CD4-positive, alpha-beta T cell treated with Interleukin-4 for 4 hours (primary cell): ENCODE measurements at places on chromosomes 3 and 15.
A peak's percentile ranks its signal among the peaks of the same experiment; 100 is the strongest.

DNA sequence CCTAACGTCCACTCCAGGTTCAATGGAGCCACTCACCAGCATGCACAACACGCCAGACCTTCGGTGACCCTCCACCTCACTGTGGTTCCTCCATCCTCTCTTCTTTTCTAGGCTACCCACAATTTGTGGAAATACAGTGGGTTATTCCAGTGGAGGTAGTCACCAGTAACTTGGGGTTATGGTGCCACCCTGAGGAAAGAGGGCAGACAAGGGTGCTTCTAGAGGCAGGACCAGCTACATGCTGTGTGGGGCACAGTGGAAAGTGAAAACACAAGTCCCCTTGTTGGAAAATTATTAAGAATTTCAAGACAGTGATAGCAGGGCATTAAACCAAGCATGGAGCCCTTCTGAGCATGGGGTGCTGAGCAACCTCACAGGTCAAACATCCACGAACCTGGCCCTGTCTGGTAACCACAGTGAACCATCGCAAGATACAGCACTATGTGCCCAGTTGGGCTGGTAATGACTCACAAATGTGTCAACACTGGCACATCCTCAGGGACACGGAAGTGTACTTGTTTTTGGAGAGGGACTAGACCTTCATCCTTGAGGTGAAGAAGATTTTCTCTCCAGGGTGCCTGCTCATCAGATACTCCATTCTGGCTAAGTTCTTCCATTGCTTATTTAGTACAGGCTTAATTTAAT lies 166.7 kb downstream of the STT3B start:
- no peak for DNase-seq

GRCh38 chr3:126866175-126866759 lies 116.6 kb upstream of the PLXNA1 start:
- DNase-seq: no peak

- no peak for DNase-seq
Measured at GRCh38 chr3:86990734-86991481, at the start of gene VGLL3. Gene VGLL3, minus strand, starts transcription at chr3:86991149. Its CDS starts 406 bp downstream, at chr3:86990743.

DNA sequence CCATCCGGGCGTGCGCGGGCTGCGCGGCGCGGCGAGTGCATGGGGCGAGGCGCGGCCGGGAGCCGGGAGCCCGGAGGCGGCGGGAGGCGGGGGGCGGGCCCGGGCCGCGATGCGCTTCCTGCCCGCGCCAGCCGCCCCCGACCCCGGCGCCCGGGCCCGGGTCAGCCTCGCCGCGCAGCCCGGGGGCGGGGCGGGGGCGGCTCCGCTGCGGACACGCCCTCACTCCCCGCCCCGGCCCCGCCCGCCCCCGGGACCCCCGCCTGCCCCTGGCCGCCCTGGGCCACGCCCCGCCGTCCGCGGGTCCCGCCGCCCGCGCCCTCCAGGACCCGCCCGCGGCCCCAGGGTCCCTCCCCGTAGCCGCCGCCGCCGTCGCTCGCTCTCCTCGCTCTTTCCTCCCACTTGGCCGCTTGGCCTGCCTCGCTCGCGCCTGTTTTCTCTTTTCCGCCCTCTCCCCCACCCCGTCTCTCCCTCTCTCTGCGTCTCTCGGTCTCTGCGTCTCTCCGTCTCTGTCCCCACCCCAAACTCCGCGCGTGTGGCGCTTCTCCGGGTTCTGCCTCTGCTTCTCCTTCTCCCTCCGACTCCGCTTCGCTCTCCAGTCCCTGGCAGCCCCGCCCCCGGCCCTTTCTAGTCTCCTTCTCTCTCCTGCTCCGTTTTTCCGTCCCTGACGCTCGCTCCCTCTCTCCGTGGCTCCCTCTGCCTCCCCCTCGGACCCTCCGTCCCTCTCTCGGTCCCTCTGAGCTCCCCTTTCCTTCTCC lies at the start of gene PLXND1:
Gene PLXND1 (minus strand): TSS at position 41 of the 755 bp plus-strand sequence. CDS start 37 bp downstream, at position 4.
- peak; percentile 35 for DNase-seq

DNA sequence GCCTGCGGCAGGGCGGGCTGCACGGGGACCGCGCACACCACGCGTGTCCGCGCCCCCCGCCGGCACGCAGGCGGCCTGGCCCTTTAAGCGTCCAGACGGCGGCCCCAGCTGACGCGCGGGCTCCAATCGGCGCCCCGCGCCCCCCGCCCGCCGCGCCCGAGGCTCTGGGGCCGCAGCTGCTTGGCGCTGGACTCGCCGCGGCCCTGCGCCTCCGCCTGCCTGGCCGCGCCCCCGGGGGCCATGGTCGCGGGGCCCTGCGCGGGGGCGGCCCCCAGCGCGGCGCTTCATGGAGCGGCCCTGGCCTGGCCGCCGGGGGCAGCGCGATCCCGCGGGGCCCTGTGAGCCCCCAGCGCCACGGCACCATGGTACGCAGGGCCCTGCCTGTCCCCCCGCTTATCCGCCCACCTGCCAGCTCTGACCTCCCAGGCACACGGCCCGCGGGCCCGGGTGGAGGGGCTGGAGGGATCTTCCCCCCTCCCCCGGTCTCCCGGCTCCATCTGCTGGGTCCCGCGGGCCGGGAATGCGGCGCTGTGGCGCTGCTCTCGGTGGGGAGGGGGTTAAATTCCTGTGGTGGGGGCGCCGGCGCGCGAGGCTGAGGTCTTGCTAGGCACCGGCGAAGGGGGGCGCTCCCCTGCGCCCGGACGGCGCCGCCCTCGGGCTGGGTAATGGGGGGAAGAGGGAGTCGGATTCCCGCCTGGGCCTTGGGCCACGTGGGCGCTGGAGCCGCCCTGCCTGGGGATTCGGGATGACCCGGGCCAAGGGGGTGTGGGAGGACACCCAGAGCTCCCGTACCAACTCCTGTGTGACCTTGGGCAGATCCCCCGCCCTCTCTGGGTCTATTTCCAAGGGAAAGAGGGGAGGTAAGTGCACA lies 1.1 kb downstream of the ZBTB47 start:
- DNase-seq: no peak

DNA sequence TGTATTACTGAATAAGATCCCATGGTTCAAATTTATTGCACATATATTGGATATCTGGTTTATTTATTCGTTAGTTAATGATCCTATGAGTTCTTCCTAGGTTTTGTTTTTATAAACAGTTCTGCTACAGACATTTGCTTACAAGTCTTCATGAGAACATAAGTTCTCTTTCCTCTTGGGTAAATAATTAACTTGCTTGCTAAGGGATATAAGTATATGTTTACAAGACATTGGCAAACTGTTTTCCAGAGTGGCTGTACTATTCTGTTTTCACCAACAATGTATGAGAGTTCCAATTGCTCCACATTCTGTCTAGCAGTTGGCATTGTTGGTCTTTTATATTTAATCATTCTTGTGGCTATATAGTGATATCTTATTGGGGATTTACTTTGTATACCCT lies 341.8 kb upstream of the GBE1 start:
- no peak for DNase-seq

DNA sequence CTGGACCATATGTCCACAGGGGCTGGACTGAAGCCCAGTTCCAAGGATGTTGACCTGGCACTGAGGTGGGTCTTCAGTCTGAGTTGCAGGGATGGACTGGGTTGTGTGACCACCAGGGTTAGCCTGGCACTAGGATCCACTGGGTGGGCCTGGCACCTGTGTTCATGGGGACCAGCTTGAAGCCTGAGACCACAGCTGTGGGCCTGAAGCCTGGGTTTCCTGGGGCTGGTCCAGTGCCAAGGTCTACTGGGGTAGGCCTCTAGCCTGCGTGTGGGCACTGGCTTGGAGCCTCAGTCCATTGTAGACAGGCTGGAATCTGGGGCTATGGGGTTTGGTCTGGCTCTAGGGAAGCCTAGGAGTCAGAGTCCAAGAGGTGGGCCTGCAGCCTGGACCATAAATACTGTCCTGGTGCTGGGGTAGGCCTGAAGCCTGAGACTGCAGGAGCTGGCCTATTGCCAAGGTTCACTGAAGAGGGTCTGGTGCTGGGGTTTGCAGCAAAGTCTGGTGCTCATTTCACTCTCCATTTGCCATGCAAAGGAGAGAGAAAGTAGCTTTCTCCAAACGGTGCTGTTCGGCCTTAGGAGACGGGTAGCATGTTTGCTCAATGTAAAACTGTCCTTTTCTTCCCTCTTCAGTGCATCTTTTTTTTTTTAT lies 51.2 kb upstream of the TBC1D5 start:
- no peak for DNase-seq

DNA sequence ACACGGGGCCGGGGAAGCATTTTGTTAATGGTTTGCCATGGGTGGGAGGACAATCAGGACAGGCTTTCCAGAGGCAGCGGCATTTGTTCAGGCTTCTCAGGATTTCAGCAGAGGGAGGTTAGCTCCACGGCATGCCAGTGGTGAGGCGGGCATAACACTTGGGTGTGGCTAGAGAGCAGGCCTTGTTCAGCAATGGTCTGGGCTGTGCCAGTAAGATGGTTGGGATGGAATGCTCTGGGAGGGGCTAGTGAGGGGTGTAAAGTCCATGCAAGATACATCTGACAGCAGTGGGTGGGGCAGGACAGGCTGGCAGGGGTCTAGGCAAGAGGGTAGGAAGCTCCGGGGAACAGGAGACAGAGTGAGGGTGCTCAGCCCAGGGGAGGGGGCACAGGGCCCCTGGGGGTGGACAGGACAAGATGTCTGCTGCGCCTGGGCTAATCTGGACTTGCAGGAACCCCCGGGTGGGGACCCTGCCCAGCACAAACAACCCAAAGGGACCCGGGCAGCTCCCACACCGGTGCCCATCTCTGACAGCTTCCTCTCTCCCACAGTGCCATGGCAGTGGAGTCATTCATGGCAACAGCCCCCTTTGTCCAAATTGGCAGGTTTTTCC lies 8.4 kb downstream of the TMEM43 start:
- no peak for DNase-seq

DNA sequence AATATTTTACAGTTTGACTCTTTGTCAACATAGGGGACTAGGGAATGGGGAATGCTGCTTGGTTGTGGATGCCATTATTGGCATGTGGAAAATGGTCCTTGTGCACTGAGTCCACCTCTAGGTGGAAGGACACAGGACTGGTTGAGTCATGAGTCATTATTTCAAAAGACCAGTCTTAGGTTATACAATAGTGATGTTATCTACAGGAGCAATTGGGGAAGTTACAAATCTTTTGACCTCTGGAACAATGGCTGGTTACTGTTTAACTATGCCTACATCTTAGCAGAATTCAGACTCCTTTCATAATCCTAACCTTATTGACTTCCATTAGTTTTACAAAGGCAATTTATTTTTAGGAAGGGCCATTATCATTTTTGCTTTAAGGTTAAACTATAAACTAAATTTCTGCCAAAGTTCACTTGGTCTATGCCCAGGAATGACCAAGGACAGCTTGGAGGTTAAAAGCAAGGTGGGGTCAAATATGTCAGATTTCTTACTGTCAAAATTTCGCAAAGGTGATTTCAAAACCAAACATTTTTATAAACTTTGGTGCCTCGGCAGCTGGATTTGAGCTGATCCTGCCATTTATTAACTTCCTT lies 11.8 kb upstream of the CCR8 start:
- no peak for DNase-seq

GRCh38 chr15:72865486-72865885 lies 81.9 kb upstream of the ADPGK start:
- no peak for DNase-seq

DNA sequence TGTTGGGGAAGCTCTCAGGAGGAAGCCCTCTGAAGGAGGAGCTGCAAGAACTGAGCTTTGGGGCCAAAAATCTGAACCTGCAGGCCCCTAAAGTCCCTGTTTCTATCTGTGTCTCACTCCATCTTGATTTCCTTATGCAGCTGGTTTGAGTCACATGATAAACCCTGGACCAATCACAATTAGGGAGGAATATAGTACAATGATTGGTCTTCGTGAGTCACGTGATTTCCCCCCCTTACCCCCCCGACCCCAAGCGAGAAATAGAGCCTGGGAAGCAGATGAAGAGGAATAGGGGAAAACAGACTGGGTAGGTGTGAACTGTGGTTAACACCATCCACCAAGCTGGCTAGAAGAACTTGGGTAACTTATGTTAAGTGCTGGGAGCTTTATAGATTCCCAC lies 12.9 kb downstream of the CRABP1 start:
- no peak for DNase-seq

GRCh38 chr15:75230551-75231371 lies 27.4 kb upstream of the GOLGA6C start:
- no peak for DNase-seq

- no peak for DNase-seq
Measured at GRCh38 chr15:80242132-80242769, 9.8 kb downstream of the CTXND1 start.

GRCh38 chr15:101006931-101007691 lies 88.0 kb downstream of the LRRK1 start:
- peak; percentile 52 for DNase-seq

DNA sequence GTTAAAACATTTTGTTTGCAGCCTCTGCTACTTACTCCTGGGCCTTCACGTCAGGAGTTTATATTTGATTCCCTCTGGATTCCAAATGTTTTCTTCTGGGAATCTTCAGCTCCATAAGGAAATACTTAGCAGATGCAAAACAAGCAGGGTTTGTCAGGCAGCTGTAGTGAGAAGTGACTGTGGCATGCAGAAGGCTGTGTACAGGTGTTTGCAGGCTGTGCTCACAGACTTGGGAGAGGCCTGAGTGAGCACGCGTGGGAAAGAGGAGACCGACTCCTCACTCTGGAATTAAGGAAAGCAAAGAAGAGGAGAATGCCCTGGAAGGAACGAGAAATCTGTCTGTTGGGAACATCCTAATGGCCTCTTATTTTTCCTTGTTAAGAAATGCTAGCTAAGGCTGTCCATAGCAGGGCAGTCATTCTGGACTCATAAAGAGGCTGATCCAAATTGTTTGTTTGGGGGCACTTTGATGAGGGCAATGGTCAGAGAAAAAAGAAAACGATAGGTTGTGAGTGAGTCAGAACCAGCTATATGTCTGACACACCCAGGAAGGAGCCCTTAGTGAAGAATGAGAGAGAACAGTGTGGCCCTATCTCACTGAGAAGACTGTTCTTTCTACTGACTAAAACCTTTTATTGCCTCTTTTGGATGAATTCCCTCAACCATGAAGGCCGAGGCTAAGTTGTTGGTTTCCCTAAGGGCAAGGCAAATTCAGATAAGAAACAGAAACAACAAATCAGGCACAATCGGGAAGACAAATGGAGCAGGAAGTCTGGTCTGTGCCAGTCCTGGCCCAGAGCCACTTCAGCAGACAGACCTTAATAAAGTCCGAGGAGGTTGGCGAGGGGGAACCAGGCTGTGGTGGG lies 82.6 kb downstream of the TGFBR2 start:
- DNase-seq: peak; percentile 32

DNA sequence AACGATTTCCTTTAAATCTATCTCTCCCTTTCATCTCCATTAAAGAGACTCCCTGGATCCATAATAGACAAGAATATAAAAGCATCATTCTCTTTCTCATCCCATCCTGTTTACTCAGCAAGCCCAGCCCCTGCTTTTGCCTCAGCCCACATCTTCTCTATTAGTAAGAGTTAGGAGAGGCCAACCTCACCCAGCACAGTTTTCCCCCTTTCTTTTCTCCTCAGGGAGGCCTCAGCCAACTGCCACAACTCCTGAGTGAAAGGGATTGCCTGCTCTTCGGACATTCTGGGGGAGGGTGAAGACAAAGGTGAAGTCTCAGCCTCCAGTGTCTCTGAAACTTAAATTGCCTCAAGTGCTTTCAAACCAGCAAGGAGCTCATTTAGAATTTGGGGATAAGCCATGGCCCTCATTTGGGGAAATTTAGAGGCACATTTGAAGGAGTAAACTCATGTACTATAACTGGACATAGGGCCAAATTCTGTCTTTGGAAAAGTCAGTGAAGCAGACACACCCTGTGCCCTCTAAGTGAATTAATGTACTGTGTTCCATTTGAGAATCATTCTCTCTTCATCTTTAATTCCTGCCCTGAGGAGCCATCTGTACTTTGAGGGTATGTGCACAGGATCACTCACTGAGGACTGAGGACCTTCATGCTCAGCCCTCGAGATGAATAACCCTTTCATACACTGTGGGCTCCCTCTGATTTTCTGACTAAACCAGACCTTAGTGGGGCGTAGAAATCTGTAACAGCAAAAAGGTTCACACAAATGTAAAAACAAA lies 82.5 kb downstream of the SOX2 start:
- DNase-seq: no peak
